ENCODE measurements at places on chromosomes 16 and 17. TPM values are rescaled to one million over a fixed set of nuclear protein-coding genes. Genes with fewer than 3 reads are reported as not detected.

DNA sequence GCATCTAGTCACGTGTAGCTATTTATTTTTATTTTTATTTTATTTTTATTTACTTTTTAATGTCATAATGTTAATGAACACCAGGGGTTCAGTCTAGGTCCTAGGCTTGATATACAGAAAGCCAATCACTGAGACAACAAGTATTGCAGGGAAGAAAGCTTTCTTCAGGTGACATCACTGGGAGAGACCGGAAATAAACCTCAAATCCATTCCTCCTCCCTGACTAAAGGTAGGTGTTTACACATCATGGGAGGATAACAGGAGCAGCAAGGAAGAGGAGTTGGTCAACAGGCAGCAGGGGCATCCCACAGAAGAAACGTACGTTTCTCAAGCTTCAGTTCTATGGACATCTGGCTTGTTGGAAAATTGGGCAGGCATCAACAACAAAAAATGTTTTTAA lies 9.5 kb upstream of the HEATR3 start:
- no peak for DNase-seq

KCNG4 gene
- total RNA-seq, result not detected

DNA sequence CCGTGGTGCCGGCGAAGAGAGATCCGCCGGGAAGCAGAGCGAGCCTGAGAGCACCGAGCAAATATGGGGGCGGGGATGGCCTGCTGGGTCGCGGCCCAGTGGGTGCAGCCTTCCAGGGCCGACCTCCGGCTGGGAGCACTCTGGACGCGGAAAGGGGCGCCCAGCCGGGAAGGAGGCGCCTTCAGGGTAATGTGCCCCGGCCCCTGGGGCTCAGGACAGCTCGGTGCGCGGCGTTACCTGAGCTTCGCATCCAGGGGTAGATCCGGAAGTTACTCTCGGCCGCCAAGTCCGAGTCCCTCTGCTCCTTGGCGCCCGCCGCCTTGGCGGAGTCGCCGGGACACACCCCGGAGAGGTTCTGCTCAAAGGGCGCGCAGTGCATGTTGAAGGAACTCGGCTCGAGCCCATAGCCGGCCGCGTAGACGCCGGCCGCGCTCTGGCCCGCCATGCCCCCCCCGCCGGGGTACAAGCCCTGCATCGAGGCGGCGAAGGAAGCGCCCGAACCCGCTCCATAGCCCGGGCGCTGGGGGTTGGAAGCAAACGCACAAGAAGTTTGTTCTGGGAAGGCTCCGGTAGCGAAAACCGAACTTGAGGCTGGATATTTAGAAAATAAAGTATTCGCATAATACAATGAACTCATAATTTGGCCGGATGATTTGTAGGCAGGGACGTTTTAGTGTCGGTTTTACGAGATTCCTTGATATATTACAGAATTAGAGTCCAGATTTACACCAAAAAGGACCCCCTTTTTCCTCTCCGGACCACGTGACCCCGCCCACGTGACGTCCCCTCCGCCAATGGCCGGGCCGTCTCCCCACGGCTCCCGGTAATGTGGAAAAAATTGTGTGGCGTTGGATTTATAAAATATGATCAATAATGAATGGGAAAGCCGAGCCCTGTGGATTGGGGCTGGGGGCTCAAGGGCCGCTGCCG lies at the start of gene HOXB7:
Gene HOXB7, minus strand, starts transcription at position 736 of the 930 bp plus-strand sequence. Its CDS starts 99 bp downstream, at position 637.
- peak; percentile 79 for DNase-seq

- DNase-seq, result no peak
These were observed 22.9 kb downstream of the ALDH3A2 start for GRCh38 chr17:19671433-19671832.

DNA sequence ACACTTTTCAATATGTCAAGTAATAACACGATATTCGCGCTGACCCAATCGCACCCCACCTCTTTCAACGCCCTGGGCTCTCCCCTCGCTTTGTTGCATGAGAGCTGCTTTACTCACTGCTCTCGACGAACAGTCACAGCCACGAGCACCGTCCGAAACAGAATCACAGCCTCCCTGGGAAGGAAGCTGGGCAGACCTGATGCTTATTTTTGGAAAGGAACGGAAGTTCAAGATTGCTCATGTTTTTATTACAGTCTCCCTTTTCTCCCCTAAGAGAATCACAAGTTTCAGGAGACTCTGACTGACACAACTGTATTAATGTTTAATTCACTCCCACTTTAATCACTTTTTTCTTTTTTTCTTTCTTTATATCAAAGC lies 67.8 kb downstream of the ANKRD11 start:
- no peak for DNase-seq

DNA sequence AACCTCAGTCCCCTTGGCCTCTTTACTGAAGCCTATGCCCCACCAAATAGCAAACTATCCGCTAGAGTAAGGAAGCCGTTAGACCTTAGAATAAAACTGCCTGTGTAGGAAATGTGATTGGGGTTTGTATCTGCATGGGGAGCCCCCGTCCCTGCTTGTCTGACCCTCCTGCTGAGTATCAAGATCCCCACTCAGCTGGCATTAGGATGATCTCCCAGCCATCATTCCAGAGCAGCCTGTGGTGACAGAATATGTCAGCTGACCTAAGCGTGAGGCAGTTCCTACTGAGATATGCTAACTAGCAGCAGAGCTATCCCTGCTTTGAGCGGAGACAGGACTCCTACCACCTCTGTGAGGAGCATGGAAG lies 645 bp upstream of the GFOD2 start:
- peak; percentile 40 for DNase-seq

DNA sequence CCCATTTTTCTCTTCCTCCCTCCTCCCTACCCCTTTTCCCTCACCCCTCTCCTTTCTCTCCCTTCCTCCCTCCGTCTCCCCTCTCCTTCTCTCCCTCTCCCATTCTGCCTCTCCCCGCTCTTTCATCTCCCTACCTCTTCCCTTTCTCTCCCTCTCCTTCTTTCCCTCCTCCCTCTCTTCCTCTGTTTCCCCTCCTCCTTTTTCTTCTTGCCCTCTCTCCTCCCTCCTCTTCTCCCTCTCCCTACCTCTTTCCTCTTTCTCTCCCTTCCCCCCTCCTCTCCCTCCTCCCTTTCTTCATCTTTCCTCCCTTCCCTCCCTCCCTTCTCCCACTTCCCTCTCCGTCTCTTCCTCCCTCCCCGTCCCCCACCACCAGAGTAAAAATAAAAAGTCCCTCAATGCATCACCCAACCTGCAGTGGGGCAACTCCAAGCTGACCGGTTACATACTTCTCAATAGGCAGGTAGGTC lies 10.4 kb downstream of the CHD9NB start:
- no peak for DNase-seq

- no peak for DNase-seq
These were observed 110.7 kb downstream of the HS3ST3A1 start for GRCh38 chr17:13490906-13491482.

- peak; percentile 40 for DNase-seq
These were observed 80.3 kb upstream of the GOT2 start for GRCh38 chr16:58814348-58814801.

- DNase-seq, result no peak
These were observed 144.6 kb upstream of the FOXF1 start for GRCh38 chr16:86365513-86366273.

DNA sequence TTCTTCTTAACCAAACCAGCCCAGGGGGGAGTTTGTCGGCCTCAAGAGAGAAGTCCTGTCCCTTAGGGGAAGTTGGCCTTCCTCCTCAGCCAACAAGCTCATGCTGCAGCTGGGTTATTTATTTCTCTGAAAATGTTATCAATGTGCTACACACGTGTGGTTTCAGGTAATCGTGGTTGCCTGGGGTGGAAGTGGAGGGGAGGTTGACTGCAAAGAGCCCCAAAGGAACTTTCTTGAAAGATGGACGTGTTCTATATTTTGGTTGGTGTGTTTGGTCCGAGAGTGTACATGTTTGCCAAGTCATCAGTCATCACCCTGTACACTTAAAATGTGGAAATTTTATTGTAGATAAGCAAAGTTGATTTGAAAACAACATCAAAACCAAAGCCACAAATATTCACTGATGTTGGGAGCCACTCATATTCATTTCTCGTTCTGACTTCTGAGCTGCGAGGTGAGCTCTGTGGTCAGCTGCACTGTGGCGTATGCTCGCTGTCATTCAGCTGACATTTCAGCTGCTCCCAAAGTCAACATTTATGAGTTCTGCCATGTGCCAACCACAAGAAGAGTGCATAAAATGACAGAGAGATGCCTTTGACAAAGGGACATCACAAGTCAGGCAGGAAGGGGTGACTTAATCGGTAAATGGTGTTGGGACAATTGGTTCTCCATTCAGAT lies 26.5 kb upstream of the ADGRG1 start:
- DNase-seq, result no peak

DNA sequence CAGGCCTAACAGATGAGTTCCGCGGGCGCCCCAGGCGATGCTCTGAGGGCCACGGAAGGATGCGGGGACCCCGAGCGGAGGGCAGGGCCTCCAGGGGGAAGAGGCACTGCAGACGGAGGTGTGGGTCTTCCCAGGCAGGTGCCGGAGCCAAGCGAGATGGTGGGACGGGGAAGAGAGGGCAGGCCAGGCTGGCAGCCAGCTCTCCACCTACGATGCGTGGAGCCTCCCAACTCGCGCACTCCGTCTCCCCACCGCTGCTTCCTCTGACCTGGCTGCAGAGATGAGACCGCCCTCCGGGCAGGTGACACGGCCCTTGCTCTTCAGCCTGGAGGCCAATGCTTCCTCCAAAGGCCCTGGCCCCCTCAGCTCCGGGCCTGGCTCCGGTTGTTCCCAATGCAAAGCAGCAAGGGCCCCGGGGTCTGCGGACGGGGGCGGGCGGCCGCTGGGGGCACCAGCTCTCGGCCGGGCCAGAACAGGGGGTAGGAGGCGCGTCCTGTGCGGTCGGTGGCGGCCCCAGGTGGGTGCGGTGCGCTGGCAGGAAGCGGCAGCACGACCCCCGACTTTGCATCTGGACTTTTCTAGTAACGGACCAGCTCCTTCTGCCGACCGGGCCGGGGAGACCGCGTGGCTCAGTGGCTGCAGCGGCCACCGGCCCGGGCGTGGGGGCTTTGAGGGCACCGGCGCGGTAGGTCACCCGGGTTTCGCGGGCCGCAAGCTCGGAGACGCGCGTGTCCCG lies 1.5 kb upstream of the SOX8 start:
- DNase-seq, result peak; percentile 29

DNA sequence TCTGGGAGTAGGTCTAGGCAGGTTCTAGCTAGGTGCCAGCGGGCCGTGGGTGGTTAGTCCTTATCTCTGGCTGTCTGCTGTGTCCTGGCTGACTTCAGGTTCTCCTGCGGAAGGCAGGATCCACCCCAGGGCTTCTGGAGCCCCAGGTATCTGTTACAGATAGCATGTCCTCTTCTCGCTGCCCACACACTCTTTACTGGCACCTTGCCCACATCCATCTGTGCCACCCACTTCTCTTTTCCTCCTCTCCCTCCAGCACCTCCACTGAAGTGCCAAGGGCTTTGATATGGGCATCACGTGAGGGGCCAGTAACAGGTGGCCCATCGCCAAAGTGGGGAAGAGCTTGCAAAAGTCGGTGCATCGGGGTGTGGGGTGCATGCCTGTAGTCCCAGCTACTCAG lies 4.6 kb upstream of the MPP2 start:
- no peak for DNase-seq

GRCh38 chr17:19260958-19261357 lies 23.8 kb downstream of the EPN2 start:
- no peak for DNase-seq

All from OCI-LY7 (cell line).